ENCODE measurements at places on chromosomes 5 and 9.
A peak's percentile ranks its signal among the peaks of the same experiment; 100 is the strongest.

DNA sequence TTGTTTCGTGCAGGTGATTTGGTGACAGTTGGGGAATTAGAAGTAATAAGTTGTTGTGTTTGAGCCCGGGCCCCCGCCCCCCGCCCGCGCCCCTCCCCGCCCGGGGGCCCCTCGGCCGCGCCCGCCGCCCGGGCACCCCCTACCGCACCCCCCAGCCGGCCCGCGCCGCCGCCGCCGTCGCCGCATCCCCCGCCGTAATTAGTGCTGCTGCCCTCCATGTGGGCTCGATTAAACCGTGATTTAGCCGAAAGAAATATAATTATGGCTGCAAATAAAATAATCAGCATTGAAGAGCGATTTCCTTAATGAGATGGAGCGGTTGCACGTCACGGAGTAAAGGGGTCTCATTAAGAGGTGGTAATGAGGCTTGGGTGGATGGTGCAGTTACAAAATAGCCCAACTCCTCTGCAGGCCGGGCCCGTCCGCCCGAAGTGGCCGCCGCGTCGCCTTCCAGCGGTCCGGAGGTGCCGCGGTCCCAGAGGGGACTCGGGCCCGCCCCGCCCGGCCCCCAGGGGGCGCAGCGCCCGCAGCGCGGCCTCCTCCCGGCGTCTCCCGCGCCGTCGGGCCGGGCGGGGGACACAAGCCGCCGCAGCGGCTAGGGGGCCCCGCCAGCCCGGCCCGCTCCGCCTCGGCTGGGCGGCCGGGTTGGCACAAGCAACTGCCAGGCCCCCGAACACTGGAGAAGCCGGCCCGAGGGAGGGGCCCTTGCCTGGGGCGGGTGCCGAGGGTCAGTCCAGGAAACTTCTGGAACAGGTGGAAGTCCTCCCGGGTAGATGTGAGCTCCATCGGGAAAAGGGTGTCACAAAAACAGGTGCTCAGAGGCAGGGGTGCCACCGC is 6.9 kb upstream of the OTP start:
- DNase-seq: peak; percentile 35
- H3K4me1 ChIP-seq: peaks cover 26% of the 10 kb centered on the region
- H3K27ac ChIP-seq: no peak overlapping the region
- peaks cover 2% of the 10 kb centered on the region for H3K36me3 ChIP-seq

- H3K36me3 ChIP-seq: no peaks in the 10 kb centered on the region
- H3K27me3 ChIP-seq: peaks cover 3% of the 10 kb centered on the region
- no peak overlapping the region for H3K4me3 ChIP-seq
- no peak for DNase-seq
- no peak overlapping the region for H3K27ac ChIP-seq
Measured at GRCh38 chr9:103981912-103982311, 112.2 kb upstream of the SMC2 start.

DNA sequence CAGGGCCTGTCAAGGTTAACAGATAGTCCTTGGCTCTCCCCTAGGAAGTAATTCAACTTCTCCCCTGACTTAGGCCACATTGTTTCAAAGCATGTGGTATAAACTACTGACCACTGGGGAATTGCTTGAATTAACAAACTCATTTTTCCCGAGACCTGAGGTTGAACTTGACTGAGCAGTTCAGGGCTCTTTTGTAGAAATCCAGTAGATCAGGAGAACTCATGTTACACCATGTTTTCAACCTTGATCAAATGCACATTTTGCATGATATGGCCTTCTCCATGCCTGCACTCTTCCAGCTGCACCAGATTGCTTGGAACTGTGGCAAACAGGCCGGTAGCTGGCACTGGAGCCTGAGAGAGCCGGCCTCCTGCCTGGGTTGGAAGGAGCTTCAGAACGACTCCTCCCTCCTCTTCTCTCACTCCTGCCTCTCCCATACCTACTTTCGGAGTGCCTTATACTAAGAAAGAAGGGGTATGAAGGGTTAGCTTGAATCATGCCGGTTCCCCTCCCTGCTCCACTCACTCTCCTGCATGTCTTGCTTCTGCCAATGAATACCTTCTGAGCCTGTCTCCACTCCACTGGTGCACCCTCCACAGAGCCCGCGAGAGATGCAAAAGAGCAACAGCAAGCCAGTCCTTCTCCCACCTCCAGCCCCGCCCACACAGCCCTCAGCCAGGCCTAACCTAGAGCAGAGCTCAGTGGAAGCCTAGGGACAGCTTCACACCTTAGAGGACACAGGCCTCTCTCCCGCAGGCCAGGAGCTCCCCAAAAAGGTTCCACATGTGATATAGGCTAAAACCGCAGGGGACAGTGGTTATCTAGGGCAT is 159.4 kb downstream of the MACROH2A1 start:
- DNase-seq: peak; percentile 5
- H3K4me1 ChIP-seq: no peaks in the 10 kb centered on the region
- no peak overlapping the region for H3K27ac ChIP-seq
- H3K4me3 ChIP-seq: no peak overlapping the region
- no peaks in the 10 kb centered on the region for H3K27me3 ChIP-seq
- H3K36me3 ChIP-seq: no peaks in the 10 kb centered on the region

DNA sequence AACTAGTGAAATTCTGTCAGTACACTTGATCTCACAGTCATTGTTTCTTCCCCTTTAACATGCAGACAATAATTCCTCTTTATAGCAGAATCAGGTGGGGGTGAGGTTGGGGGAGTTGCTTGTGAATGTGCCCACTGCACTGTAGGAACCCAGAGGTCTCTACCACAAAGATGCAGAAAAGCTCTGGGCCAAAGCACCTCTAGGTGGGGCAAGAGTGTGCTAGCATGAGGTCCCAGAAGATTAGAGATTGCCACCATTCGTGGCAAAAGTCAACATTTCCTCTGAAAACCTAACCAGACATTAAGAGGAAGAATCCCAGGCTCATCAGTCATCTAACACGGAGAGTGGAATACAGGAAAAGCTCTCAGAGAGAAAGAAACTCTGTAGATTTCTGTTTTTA is 74.5 kb downstream of the PTCD2 start:
- no peak overlapping the region for H3K4me3 ChIP-seq
- H3K4me1 ChIP-seq: no peaks in the 10 kb centered on the region
- H3K36me3 ChIP-seq: peaks cover 9% of the 10 kb centered on the region
- no peak for DNase-seq
- H3K27me3 ChIP-seq: peaks cover 3% of the 10 kb centered on the region
- H3K27ac ChIP-seq: no peak overlapping the region

- H3K4me3 ChIP-seq: no peak overlapping the region
- H3K36me3 ChIP-seq: no peaks in the 10 kb centered on the region
- H3K27ac ChIP-seq: no peak overlapping the region
- DNase-seq: no peak
- peaks cover 10% of the 10 kb centered on the region for H3K27me3 ChIP-seq
Measured at GRCh38 chr9:119877306-119877705, 508.1 kb upstream of the BRINP1 start.

DNA sequence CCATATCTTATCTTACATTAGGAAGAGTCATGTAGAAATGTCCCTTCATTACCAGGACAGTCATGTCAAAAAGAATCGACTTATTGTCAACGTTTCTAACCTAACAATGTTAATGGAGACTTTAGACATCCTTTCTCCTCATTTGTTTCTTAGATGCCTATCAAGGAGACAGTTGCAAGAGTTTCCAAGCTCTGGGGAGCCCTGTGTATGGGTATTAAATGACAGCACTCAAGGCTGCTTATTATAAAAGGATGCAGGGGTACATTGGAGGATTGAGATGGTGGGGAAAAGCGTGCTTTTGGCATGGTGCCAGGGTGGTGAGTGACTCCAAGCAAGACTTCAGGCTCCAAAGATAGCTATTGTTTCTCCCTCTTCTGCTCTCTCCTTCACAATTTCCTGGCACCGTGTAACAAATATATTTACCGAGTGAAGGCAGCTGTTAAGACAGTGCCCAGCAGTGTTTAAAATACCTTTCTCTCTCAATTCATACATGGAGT is 461.3 kb upstream of the CLINT1 start:
- no peak for DNase-seq
- H3K36me3 ChIP-seq: no peaks in the 10 kb centered on the region
- no peaks in the 10 kb centered on the region for H3K27me3 ChIP-seq
- H3K4me1 ChIP-seq: no peaks in the 10 kb centered on the region
- no peak overlapping the region for H3K4me3 ChIP-seq

All from naive thymus-derived CD8-positive, alpha-beta T cell (primary cell).